ENCODE measurements at places on chromosomes 7 and 10.
A peak's percentile ranks its signal among the peaks of the same experiment; 100 is the strongest.

DNA sequence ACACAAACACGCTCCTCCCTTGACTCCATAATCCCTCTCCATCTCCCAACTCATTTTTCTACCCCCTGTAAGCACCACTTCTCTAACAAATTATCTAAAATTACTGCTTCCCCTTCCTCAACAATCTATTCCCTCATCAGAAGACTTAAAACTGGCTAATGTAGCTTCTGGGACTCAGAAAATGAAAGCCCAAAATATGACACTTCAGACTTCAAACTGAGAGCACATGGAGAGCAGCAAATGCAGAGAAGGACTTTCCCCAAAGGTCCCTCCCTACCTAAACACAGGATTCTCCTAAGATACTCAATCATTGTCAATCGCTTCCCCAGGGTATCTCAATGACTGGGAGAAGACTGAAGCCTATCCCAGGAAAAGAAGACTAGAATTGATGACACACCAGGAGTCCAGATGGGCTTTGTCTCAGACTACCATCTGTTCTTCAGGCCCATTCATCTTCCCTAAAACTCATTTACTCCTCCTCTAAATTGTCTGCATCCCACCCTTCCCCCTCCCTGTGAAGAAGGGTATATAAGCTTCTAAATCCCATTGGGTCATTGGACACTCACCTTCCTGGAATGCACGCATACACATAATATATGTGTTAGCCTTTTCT, 39.2 kb downstream of the ST8SIA6 start:
- no peak for DNase-seq

GRCh38 chr7:77455321-77455720, 39.2 kb upstream of the GSAP start:
- DNase-seq = no peak

DNA sequence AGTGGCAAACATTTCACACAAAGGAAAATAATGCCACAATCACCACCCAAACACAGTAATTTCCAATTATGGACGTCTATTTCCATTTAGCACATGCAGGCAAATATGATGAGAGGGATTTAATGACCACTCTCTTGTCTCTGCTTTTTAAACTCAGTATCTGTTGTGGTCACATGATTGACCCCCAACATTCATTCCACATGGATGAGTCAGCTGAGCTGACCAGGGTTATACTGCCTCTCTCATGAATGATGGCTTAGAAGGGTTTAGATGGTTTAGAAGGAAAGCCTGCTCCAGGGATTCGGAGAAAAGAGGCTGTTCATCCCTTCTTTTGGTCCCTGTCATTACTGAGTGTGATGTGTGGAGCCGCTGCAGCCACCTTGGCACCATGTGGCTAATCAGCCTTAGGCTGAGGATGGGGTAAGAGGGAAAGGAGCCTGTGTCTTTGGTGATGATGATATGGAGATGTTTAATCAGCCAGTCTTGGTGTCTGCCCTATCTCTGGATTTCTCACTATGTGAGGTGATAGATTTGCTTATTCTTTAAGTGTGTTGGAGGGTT, 38.2 kb upstream of the JAKMIP3 start:
- DNase-seq = no peak

GRCh38 chr7:145183069-145183468, 347.2 kb upstream of the TPK1 start:
- DNase-seq = no peak

DNA sequence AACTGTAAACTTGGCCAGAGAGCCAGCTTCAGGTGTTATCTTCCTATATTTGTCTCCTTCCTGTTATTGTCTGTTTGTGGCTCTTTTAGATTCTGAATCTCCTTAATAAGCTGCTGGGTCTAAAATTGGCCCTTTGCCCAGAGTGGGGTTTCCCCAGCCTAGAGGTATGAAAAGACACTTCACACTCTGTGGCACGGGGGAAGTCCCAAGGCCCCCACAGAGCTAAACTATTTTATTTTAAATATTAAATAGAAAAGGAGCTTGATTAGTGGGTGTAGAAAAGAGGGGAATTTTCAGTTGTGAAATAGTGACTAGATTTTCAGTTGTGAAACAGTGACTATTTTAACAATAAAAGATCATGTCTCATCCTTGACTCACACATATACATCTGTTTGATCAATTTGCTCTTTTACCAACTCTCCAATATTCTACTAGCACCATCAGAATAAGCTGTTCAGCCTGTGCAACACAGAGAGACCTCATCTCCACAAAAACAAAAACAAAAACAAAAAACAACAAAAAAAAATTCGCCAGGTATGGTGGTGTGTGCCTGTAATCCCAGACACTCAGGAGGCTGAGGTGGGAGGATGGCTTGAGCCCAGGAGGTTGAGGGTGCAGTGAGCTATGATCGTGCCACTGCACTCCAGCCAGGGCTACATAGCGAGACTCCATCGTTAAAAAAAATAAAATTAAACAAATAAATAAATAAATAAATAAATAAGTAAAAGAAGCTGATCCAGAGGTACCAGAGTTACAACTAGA, 24.9 kb upstream of the ADO start:
- DNase-seq = no peak

- no peak for DNase-seq
Observed at GRCh38 chr10:43236176-43236850, 30.6 kb downstream of the RASGEF1A start.

DNA sequence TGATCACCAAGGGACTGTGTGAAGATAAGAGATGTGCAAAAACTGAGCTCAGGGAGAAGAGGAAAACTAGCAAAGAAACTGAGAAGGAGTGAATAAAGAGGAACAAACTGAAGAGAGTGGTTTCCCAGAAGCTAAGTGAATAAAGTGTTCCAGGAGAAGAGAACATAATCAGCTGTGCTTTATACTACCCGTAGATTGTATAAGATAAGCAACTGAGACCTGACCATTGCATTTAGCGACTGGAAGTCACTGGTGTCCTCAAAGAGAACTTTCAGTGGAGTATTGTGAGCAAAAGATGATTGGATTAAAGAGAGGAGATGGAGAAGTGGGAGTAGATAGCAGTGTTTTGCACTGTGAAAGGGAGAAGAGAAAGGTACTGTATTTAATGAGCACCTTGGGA, 14.6 kb downstream of the PHTF2 start:
- no peak for DNase-seq

DNA sequence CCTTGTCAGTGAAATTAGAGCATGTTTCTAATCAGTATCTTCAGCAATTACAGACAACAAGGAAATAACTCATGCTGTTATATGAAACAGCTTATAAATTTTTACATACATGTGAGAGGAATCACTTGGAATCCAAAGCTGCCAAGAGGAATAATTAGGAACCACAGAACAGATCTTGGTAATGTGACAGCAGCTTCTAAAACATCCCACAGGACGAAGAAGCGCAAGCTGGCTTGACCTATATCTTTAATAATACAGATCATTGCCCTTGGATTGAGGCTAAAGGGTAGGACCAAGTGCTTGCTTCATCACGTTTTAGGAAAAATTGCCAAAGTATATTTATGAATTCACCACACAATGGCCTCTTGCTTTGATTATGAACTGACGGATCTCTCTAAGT, 869.8 kb downstream of the LRMDA start:
- no peak for DNase-seq

GRCh38 chr7:102286237-102287110, at the start of gene SH2B2:
SH2B2 (plus strand) TSS chr7:102286868; CDS start chr7:102300551, 13,683 bp downstream.
- DNase-seq = peak; percentile 45

DNA sequence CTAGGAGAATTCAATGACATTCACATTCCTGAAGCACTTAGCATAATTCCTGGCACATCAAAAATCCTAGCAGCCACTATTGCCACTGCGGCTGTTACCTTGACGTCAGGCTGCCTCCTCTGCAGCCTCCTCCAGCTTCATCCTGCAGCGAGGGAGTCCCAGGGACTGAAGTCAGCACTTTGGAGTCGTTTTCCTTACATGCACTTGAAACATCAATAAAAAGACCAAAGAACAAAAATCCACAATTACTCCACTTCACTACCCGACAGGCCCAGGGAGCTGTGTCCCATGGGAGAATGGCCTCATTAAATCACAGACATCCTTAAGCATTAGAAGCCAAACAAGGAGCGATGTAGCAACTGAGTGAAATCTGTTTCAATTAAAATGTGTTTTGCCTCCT, 48.6 kb upstream of the NANOS1 start:
- DNase-seq = no peak

DNA sequence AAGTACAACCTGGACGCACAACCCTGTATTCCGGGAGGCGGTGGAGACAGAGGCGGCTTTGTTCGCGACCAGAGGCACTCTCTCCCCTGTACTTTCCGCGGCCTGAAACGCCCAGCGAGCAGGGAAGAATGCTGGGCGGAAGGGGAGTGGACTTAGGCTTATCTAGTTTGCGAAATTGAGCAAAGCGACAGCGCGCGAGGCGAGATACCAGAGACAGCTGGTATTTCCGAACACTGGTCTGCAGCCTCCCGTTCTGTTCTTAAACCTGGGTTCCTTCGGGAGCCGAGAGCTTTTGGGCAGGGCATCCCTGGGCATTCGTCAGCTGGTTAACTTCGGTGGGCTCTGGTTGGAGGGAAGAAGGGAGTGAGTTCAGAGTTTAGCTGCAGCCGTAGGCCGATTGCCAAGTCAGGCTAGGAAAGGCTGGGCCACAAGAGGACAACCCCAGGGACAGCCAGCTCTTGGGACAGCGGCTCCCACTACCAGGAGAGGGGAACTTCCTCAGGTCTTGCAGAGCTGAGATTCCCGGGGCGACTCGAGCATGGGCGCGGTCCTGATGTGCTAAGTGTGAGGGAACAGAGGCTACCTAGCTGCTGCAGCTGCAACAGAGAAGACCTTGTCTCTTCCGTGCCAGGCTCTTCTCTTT, 3.9 kb downstream of the HMX3 start:
- no peak for DNase-seq

GRCh38 chr7:157272351-157273207, 64.2 kb upstream of the DNAJB6 start:
- no peak for DNase-seq

- DNase-seq = no peak
Observed at GRCh38 chr10:123156078-123156477, 1.9 kb downstream of the BUB3 start.

- DNase-seq = no peak
Observed at GRCh38 chr10:77638321-77639101, 903 bp upstream of the KCNMA1 start.

DNA sequence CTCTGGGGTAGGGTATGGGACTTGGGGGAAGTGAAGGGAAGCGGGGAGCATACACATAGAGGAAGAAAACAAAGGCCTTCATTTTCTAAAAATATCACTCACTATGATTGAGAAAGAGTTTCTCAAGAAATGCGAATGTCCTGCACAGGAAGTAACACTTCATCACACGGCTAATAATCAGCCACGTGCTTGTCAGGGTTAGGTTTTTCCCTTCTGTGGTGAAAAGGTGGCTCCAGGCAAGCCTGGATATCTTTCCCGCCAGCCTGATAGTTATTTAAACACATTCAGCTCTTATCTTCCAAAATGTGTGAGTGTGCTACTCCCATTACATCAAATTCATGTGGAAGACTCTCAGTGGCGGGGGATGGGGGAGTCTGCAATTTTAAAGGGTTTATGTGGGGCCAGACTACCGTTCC, 166.4 kb upstream of the ADO start:
- no peak for DNase-seq

- DNase-seq = peak; percentile 93
Observed at GRCh38 chr7:97973206-97973658, 16.8 kb downstream of the OCM2 start.

DNA sequence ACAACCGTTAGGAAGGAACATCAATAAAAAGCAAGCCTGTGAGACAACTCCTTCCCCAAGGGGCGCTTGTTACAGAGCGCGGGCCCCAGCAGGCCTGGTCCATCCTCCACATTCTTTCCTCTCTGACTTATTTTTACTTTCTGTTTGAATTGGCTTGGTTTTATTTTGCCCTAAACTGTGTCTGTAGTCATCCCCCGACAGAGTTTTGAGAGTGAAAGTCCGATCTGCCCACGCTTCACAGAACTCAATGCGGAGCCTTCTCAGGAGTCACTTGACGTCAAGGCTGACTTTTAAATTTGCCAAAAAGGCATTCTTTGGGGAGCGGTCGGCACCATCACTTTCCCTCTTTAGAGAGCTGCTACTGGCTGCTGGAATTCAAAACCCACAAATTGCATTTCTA, 150.1 kb upstream of the KLF6 start:
- DNase-seq = no peak

- no peak for DNase-seq
Observed at GRCh38 chr7:110564246-110564645, 526.7 kb upstream of the LRRN3 start.

DNA sequence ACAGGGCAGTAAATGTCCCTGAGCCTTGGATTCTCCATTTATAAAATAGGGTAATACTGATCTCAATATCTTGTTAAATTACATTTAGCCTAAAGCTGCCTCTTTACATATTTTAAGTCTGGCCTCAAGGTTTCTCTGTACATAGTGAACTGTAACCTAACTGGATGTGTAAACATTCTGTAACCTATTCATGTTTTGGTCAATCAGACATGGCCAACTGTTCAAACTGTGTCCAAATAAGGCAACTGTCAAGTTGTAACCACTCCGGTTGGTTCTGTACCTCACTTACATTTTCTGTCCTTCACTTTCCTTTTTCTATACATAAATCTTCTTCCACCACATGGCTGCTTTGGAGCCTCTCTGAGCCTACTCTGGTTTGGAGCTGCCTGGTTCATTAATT, 107.1 kb upstream of the ITGB1 start:
- no peak for DNase-seq

DNA sequence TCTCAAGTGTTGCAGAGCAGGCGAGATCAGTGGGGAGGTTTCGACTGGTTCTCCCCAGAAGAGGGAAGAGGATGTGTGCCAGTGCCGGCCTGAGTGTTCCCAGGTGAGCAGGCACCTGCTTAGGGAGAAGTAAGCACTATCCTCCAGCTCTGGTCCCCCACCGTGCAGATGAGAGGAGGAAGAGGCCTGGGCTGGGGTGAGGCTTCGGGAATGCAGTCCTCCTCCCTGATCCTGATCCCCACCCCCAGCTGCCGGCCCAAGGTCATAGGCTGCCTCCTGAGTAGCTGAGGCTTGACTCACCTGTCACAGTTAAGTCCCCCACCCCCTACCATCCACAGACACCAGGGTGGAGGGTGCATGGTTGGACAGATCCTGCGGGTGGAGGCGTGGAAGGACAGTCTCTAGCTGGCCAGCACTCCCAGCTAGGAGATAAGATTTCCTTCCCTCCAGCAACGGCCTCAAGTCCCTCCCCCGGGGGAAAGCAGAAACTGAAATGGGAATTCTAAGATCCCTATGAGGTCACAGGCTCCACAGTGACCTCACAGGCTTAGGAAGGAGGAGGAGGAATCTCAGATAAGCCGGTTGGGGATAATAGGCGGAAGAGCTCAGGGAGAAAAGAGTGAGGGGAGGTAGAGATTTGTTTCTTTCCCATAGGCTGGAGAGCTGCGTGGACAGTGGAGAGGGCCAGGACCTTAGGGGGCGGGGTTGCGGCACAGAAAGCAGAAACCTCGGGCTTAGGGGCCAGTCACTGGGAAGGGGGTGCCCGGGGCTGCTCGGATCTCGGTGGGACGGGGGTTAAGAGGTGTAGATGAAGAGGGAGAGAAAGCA, 1.0 kb downstream of the LRCH4 start:
- DNase-seq = no peak

DNA sequence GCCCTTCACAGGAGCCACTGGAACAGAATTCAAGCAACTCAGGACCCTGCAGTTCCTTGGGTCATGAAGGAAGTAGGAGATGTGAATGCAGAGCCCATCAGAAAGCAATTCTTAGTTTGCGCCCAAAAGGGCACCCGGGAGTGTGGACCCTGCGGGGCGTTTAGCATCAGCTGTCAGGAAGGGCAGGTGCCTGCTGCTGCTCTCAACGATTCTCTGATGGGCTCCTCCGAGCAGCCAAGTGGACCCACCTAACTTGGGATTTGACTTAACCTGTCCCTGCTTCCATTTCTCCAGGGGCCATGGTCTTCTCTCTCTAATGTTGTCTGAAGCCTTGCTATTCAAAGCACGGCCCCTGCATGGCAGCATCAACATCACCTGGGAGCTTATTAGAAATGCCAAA, 17.1 kb downstream of the CPA5 start:
- DNase-seq = no peak

All from DMS153 (cell line).